ENCODE measurements at places on chromosomes 2 and 18. TPM values are rescaled to one million over a fixed set of nuclear protein-coding genes. Genes with fewer than 3 reads are reported as not detected.
A peak's percentile ranks its signal among the peaks of the same experiment; 100 is the strongest.

GRCh38 chr2:17717666-17718065, 35.9 kb downstream of the SMC6 start:
- no peaks in the 10 kb centered on the region for H3K4me1 ChIP-seq
- no peak overlapping the region for H3K4me3 ChIP-seq
- peaks cover 41% of the 10 kb centered on the region for H3K36me3 ChIP-seq
- no peak overlapping the region for H3K27ac ChIP-seq

Gene UNC50
- total RNA-seq, result 25.5 TPM

Gene DOK6
- not detected for total RNA-seq

GRCh38 chr2:10647441-10647840, 42.3 kb downstream of the NOL10 start:
- no peak for DNase-seq
- H3K4me3 ChIP-seq, result no peak overlapping the region
- no peak overlapping the region for H3K27ac ChIP-seq
- H3K36me3 ChIP-seq, result peaks cover 56% of the 10 kb centered on the region

Gene SLC19A3
- not detected for total RNA-seq

DNA sequence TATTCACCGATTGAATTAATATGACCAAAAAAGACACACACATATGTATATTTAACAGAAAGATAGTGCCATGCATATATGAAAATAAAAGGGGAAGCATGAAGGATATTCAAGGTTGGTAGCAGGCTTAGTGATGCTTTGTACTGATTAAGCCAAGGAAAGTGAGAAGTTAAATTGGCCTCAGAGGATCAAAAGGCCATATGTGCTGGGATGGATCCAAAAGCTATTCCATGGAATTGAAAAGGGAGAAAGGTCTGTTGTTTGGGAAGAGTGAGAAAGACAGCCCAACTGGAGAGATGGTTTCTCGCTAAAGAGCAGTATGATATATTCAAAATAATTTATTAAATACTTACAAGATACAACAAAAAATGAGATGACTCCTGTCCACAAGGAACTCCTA, 65.9 kb downstream of the INSIG2 start:
- no peak overlapping the region for H3K27ac ChIP-seq
- no peak for DNase-seq
- no peaks in the 10 kb centered on the region for H3K4me1 ChIP-seq
- no peaks in the 10 kb centered on the region for H3K36me3 ChIP-seq

DNA sequence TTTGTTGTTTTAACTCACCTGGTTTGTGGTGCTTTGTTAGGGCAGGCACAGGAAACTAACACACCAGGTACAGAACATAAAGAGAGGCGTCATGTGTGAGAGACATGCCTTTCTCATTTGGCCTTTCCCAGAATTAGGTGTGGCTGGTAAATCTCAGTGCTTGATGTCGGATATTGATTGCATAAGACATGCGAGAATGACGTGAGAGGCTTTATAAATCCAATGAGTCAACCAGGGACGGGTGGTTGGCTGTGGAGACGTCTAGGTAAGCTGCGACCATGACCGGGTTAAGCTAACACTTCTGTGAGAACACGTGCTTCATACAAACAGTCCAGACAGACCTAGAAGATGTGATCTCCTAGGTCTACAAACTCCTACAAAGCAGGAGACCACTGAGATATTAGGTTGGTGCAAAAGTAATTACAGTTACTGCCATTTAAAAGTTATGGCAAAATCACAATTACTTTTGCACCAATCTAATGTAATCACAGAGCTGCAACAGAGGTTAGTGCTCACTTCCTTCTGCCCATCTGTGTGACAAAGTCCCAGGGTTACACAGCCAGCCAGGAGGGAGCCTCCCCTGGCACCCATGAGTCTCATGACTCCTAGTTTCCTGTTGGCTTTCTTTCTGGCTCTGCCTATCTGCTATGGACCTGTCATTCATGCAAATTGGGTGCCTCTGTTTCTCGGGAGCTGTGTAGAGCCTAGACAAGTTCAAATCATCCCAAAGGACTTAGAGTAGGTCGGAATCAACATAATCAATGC, 98.9 kb upstream of the ATP8B1 start:
- no peak for DNase-seq
- H3K27me3 ChIP-seq, result peaks cover 8% of the 10 kb centered on the region
- no peaks in the 10 kb centered on the region for H3K36me3 ChIP-seq
- H3K4me3 ChIP-seq, result no peak overlapping the region
- H3K27ac ChIP-seq, result no peak overlapping the region
- H3K4me1 ChIP-seq, result no peaks in the 10 kb centered on the region

DNA sequence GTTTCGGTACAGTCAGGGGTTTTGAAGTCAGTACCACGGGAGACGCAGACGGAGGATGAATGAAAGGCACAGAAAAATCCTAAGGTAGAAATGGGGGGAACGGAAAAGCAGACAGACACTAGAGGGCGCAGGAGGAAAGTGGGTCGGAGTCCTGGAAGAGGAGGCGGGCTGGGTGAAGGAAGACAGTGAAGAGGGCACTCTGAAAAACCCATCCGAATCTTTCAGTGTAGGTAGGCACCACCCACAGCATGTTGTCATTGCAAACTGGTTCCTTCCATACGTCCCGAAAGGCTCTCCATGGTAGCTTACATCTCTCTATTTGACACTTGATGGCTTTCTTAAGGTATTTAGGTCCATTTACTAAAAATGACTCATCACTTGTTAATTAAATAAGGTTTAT, 18.5 kb upstream of the ZNF236 start:
- peak; percentile 81 for DNase-seq
- H3K4me1 ChIP-seq, result peaks cover 14% of the 10 kb centered on the region
- peaks cover 4% of the 10 kb centered on the region for H3K36me3 ChIP-seq
- no peak overlapping the region for H3K27ac ChIP-seq

- no peak for DNase-seq
- no peak overlapping the region for H3K4me3 ChIP-seq
- H3K36me3 ChIP-seq, result no peaks in the 10 kb centered on the region
- H3K4me1 ChIP-seq, result peaks cover 5% of the 10 kb centered on the region
Observed at GRCh38 chr2:18603854-18604530, 14.6 kb upstream of the NT5C1B start.

Gene IL1RL1
- 0.13 TPM for total RNA-seq

DNA sequence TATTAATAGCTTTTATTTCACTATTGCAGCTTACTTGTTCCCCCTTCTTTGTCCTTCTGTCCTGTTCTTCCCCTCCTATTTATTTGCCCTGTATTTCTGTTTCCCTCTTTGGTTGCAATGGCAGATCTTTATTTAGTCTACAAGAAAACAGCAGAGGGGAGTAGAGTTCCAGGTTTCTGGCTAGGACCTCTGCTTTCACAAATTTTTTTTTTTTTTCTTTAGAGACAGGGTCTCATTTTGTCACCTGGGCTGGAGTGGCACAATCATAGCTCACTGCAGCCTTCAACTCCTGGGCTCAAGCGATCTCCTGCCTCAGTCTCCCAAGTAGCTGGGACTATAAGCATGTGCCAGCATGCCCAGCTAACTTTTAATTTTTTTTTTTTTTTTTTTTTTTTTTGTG, 188.1 kb upstream of the SPRED2 start:
- no peaks in the 10 kb centered on the region for H3K36me3 ChIP-seq
- no peak overlapping the region for H3K27ac ChIP-seq
- H3K27me3 ChIP-seq, result peaks cover 27% of the 10 kb centered on the region
- H3K4me1 ChIP-seq, result peaks cover 7% of the 10 kb centered on the region
- DNase-seq, result no peak
